ENCODE measurements at places on chromosomes 2 and 18.

DNA sequence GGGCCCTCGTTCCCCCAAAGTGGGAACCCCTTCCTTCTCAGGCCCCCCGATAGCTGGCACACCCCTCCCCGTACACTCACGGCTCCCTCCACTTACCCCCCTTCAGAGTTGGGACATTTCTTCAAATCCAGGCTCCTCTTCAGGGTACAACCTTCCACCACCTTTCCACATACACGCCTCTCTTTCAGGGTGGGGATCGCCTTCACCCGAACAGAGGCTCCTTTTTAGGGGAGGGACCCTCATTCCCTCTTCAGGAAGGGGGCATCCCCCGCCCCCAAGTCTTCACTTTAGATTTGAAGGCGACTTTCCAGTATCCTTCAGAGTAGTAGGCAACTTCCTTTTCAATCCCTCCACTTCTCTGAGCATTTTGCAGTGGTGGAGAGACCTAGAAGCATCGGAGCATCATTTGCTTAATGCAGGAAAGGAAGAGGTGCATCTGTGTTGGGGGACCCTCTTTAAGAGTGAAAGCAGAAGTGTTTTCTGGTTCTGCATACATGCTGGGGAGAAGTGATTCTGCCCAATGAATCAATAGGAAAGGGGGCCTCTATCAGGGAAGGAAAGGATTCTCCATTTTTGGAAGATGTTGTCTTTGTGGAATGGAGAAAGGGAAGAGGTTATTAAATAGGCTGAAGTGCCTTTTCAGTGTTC is 845 bp downstream of the EML4 start:
- DNase-seq: no peak

DNA sequence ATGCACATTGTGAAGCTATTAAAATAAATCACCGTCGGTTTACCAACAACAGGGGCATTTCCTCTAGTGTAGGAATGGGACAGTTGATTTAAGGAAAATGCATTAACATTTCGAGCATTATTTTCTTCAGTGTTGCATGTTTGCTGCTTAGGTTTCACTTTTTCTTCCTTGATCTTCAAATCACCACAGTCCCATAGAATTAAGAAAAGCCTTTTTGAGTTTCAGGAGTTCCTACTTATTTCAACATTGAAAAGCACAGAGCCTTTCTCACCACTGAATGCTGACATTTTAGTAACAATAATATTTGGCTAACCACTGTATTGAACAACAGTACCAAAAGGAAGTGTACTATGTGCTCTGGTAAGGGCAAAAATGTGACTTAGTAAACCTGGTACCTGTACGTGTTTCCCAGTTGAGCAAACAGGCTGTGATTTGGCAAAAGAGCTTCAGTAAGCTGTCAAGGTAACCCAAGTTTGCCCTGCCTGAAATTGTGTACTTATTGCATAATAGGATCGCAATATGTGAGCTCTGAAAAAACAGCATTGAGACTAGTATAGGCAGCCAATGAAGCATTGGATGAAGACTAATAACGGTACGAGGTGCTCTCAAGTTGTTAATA is 2.2 kb downstream of the LRRTM4 start:
- DNase-seq: no peak

- peak; percentile 46 for DNase-seq
Observed at GRCh38 chr18:45837283-45838070, 12.0 kb downstream of the SIGLEC15 start.

- no peak for DNase-seq
Observed at GRCh38 chr2:147621656-147622197, 223.1 kb upstream of the ACVR2A start.

DNA sequence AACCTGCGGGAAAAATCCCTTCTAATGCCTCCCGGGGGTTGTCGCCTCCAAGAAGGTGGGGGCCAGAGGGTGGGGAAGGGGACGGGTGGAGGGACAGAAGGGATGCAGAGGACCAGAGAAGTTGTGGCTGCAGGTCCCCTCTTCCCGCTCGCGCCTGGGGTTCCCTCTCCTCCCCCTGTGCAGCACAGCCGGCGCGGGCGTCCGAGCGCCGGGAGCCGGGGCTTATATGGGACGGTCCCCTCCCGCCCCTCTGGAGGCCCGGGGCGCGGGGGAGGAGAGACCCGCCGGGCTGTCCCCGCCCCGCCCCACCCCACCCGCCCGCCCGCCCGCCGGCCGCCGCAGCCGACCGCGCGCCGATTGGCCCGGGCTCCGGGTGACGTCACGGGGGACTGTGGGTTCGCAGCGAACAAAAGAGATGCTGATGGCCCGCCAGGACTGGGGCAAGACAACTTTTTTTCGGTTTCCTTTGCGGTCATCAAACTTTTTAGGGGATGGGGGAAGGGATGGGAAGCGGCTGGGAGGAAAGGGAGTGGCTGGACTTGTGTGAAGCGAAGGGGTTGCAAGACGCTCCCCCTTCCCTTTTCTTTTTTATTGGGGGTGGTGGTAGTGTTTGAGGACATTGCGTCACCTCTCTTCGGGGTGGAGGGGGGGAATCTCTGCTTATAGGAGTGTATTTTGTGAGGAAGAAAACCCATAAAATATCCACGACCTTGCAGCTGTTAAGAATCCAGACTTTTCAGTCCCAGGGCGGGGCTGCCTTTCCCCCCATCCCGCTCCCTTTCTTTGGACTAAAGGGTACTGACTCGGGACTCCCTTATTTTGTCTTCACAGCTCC is at the start of gene FN1:
TSS of gene FN1 (minus strand) at position 199 of the 835 bp plus-strand sequence. CDS start 266 bp downstream, outside the sequence.
- DNase-seq: no peak

DNA sequence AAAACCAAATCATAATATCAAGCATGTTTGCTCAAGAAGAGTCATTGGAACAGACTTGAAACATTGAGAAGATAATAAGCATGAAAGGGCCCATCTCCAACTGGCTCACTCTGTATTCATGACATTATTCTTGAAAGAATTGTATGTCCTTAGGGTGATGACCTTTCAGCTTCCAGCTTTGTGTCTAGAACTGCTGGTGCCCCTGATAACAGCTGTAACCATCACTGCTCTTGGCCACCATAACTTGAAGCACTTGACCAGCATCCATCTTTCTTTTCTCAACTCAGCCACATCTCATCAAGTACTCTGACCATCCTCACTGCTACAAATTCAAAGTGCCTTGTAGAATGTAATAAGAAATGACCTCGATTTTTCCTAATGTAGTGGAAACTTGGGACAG is 289.9 kb downstream of the SLC8A1 start:
- DNase-seq: no peak

DNA sequence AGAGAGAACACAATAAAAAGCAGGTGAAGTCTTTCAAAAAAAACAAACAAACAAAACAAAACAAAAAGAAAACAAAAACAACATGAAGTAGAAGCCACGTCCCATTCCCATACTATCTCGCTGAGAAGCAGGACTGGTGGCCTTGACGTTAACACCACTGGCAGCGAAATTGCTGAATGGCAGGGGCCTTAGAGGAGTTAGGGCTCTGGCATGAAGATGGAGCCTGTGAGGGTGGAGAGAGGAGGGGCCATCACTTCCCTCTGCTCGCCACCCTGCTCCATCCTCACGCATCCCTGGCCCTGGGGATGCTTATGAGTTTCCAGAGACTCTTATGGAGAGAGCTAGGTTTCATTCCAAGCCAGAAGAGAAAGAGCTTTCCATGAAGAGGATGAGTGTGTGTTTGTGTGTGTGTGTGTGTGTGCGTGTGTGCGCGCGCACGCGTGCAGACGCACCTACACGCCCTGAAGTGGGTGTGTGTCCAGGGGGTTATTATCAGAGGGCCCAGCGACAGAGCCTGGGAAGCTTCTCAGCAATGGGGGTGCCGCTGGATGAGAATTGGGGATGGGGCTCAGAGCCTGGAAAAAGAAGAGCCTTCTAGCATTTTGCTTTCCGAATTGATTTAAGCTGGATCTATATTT is 20.4 kb upstream of the IMPA2 start:
- DNase-seq: no peak

GRCh38 chr2:39772812-39773152 is 6.3 kb downstream of the THUMPD2 start:
- no peak for DNase-seq

GRCh38 chr2:190972846-190973245 is 41.1 kb downstream of the STAT1 start:
- DNase-seq: no peak

GRCh38 chr2:218896501-218897393 is 16.1 kb downstream of the WNT10A start:
- peak; percentile 76 for DNase-seq

DNA sequence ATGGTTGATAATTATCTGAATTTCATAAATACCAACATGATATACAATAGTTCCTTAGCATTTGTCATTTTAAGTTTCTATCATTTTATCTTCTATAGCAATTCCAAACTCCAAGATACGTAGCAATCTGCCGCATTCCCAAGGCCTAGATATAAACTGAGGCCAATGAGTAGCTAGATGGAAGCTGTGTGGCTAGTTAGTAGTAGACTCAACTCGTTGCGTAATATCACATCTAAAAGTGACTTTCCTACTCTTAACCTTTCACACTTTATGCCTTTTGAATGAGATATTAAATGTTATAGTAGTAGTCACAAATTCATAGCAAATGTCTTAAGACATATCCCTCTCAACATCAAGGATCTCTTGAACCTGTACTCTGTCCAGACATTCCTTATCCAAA is 33.6 kb downstream of the WDSUB1 start:
- DNase-seq: no peak

DNA sequence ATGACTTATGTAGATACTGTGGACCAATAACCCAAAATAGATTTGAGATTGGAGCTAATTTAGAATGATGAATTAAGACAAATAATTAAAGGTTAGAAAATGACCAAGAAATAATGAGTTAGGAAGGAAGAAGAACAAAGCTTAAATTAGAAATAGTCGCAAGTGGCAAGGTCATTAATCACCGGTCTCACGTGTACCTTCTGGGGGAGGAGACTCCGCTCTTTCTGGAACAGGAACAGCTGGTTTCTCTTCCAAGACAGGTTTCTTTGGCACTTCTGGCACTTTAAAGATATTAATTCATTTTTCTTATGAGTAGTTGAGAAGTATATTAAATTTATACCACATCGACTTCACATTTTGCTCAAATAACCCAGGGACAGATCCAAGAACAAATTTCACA is 156.7 kb downstream of the TTN start:
- DNase-seq: no peak

- DNase-seq: no peak
Observed at GRCh38 chr2:174683392-174683759, 80.9 kb downstream of the CHRNA1 start.

DNA sequence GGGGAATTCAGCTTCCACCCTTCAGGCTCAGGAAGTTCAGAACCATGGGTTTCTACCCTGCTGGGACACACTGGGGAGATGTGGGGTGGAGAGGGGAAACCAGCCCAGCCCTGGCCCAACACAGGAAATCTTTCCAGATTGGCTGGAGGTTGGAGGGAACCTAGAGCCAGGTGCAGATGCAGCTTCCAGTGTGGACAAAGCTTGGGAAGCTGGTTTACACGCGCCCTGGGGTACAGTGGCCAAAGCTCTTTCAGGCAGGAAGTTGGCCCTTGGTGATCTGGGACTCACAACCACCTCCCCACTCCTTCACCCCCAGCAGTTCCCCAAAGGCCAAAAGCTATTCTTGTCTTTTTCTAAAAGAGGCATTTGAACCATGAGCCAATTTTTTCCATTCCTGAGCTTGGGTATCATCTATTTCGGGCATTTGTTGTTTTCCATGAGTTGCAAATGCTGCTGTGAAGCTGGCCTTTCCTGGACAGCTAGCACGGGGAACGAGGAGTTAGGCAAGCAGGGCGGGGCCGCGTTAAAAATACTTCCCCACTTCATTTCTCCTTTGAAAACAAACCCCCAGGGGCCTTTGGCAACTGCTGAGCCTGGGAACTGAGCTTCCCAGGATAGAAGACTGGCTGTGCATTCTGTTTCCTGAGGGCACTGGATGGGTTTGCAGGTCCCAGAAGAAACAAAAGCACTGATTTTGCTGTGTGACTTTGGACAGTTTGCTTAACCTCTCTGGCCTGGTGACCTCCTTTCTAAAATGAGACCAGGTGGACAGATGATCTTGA is 3.1 kb upstream of the ARID5A start:
- DNase-seq: peak; percentile 32

GRCh38 chr2:40123326-40123725 is 328.6 kb downstream of the SLC8A1 start:
- DNase-seq: no peak

- no peak for DNase-seq
Observed at GRCh38 chr2:237041231-237041630, 44.5 kb upstream of the COPS8 start.

GRCh38 chr2:105455488-105456003 is 56.7 kb upstream of the FHL2 start:
- DNase-seq: no peak

GRCh38 chr2:218180467-218181114 is 13.8 kb upstream of the CXCR1 start:
- no peak for DNase-seq

GRCh38 chr18:47100212-47100831 is 50.0 kb downstream of the HDHD2 start:
- peak; percentile 70 for DNase-seq

- DNase-seq: no peak
Observed at GRCh38 chr2:141392517-141393213, 738.2 kb downstream of the LRP1B start.

GRCh38 chr18:79129120-79129519 is 59.9 kb downstream of the ATP9B start:
- DNase-seq: no peak

GRCh38 chr2:104434318-104434792 is 419.6 kb upstream of the POU3F3 start:
- no peak for DNase-seq

GRCh38 chr2:10282611-10283105 is 20.0 kb upstream of the HPCAL1 start:
- no peak for DNase-seq

DNA sequence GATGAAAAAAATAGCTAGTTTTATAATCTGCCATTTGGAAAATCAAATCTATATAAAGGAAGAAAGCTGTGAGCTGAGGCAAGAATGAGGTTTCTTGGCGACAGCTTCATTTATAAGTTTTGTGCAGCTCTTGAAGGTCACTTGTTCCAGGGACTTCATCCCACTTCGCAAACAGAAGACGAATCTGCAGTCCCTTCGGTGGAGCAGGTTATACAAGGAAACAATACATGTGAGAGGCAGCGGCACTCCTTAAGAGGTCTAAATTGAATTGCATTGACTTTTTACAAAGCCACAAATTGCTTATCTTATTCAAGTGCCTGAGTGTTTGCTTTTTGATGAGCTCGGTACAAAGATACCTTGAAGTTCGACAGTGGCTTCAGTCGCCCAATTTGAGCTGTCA is 72.2 kb downstream of the C1QL2 start:
- no peak for DNase-seq

- DNase-seq: no peak
Observed at GRCh38 chr2:29311458-29311857, 196.2 kb downstream of the CLIP4 start.

- DNase-seq: no peak
Observed at GRCh38 chr2:223513771-223514455, 88.2 kb downstream of the SCG2 start.

DNA sequence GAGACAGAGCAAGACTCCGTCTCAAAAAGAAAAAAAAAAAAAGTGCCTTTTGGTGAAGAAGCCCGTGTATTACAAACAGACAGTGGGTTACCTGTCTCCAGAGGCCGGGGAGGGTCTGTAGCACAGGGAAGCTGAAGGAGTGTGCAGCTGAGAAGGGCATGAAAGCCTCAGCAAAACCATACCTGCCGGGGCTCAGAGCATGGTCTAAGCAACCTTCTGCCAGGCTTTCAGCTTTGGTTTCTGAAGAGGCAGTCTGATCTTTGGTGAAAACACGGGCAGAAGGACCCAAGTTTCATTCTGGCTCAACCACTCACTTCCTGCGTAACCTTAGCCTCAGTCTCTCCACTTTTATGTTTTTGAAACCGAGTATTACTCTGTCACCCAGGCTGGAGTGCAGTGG is 21.5 kb downstream of the SH2D6 start:
- no peak for DNase-seq

Measured in CD4-positive, alpha-beta T cell (primary cell).